NCI-H524 (cell line): ENCODE measurements at places on chromosomes 12 and 14.
A peak's percentile ranks its signal among the peaks of the same experiment; 100 is the strongest.

DNA sequence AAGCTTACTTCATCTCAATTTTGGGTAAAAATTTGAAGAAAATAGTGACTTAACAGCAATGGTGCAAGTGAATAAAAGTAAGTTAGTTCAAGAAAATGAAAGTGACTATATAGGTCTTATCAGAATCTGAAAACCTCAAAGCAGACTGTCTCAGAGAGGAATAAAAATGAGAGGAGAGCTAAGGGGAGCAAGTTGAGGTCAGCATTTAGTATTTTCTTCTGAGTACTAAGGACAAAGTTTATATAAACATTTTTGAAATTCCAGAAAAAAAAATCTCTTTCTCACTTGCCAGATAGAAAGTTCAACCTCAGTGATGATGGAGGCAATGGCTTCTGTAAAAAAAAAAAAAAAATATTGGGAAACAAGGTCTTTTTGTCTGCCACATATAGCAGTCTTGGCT lies 414.1 kb downstream of the NPAS3 start:
- no peak for DNase-seq

GRCh38 chr14:90291699-90292098 lies 35.3 kb downstream of the PSMC1 start:
- no peak for DNase-seq

DNA sequence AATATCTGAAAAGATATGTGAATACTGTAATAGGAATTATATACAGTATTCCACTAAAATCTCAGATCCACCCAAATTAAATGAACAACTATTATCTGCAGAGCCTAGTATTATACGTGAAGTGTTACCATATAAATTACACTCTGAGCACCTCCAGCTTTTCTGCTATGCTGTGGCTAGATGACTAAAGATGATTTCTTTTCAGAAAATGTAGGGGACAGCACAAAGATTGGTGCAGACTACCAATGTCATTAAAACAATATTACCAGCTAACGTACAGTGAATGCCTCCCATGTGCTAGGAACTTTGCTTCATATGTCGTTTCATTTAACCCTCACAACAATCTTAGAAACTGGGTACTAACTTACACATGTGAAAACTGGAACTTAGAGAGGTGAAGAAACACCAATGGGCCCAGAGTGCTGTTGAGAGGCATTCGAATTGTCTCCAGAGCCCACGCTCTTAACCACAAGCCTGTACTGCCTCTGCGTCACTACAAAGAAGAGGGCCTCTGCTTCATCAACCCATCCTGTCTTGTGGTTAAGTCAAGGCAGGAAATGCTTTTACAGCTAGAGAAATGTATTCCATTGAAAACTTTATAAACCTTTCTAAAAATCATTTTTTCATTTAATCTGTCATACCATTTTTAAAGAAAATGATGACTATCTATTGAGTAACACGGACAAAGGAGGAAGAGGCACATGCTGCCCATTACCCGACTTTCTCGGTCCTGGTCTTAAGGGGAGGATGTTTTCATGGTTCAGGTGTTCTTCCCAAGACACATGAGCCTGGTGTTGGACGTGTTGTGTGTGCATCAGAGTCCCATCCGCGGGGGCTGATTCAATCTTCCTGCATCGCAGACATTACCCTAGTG lies 1.3 kb downstream of the GPR65 start:
- DNase-seq, result no peak

DNA sequence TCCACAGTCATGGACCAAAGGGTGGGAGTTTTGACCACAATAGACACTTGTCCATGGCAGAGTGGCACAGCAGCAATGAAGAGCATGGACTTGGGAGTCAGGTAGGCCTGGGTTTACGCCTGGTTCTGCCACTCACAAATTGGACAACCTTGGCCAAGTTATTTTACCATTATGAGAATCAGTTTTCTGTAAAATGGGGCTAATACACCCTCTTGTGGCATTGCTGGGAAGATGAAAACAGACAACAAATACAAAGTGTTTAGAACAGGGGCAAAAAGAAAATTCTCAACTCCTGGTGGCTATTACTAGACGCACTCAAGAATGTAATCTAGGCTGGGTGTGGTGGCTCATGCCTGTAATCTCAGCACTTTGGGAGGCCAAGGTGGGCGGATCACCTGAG lies 2.6 kb downstream of the C12orf43 start:
- no peak for DNase-seq

- DNase-seq, result peak; percentile 99
These were observed 65.4 kb downstream of the C14orf132 start for GRCh38 chr14:96104469-96105057.

- DNase-seq, result no peak
These were observed 44.5 kb downstream of the NUAK1 start for GRCh38 chr12:106094304-106094703.

DNA sequence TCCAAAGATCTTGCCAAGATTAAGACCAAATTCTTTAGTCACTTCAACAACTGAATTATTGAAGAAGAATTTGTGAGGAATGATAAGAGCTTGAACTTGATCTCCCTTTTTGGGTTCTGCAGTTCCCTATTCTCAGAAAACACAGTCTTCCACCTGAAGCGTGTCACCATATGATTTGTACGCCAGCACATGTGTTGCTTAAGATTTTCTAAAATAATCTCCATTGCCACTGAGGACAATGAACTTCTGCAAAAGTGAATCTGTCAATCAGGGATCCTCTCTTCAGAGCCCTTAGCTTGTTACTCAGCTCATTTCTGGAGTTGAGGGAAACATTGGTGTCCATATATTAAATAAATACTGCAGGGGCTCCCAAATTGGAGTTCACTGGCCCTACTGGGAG lies 4.2 kb upstream of the SPIC start:
- no peak for DNase-seq

- DNase-seq, result no peak
These were observed 132.4 kb upstream of the RGS6 start for GRCh38 chr14:71799841-71800240.

GRCh38 chr12:56234746-56235436 lies 5.0 kb downstream of the SLC39A5 start:
- DNase-seq, result no peak
